Bronchial epithelial cell (primary cell): ENCODE measurements at places on chromosomes 7 and 10. TPM values are rescaled to one million over a fixed set of nuclear protein-coding genes. Genes with fewer than 3 reads are reported as not detected.

The EPDR1 gene
- total RNA-seq: 2.2 and 5.3 TPM in 2 replicates

The IGFBP3 gene
- 7.8 and 12.1 TPM in 2 replicates for total RNA-seq

The GPR141 gene
- total RNA-seq: 0.13 and 0.26 TPM in 2 replicates

The MET gene
- total RNA-seq: 135 and 156 TPM in 2 replicates

The NANOS1 gene
- 0.79 and 1.3 TPM in 2 replicates for total RNA-seq

The ANKRD2 gene
- total RNA-seq: 0.26 TPM in 2 replicates
